Inflammatory macrophage treated with lipopolysaccharide for 1 hour (primary cell): ENCODE measurements at places on chromosomes 6 and 20.

GRCh38 chr6:153028286-153028685 lies 25.8 kb upstream of the MTRF1L start:
- no peak for DNase-seq

DNA sequence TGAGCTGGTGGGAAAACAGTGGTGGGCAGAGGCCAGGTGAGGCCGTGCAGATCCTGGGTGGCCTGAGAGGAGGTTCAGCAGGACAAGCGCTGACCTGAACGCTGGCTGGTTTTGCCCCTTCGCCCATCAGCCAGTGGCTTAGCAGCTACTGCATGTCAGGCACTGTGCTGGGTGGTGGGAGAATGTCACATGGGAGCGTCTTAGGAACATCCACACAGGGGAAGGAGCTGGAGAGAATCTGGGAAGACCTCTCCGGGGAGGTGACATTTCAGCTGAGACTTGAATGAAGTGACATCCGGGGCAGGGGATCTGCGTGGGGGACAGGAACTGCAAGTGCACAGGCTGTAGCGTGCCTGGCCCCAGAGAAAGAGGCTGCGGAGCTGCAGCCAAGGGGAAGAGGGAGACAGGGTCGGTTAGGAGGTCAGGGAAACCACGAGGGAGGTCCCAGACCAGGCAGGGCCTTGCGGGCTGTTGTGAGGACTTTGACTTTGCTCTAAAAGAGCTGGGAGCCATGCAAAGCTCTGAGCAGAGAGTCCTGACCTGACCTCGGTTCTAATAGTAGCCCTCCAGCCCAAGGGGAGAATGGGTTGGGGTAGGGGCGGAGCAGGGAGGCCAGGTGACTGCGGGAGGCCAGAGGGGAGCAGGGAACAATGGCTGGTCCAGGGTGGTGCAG lies 156.8 kb upstream of the PTPN1 start:
- DNase-seq = no peak

DNA sequence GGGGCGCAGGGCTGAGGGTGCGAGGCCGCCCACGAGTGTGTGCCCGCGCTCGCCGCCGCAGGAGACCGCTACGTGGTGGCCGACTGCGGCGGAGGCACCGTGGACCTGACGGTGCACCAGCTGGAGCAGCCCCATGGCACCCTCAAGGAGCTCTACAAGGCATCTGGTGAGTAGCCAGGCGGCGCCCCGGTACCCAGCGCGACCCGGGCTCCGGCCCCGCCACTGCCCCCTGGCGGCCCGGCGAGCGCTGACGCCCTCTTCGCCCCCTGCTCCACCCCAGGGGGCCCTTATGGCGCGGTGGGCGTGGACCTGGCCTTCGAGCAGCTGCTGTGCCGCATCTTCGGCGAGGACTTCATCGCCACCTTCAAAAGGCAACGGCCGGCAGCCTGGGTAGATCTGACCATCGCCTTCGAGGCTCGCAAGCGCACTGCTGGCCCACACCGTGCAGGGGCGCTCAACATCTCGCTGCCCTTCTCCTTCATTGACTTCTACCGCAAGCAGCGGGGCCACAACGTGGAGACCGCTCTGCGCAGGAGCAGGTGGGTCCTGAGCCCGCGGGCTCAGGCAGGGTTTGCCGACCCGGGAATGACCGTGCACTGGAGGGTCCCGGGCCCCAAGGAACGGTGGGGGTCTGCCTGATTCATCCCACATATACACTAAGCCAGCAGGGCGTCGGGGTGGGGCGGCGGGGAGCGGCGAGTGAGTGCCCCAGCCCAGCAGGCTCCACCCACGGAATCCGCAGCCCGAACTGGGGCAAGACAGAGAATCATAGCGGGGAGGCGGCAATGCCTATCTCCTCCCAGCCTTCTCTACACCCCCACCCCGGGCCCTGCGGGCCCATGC lies 17.4 kb downstream of the HSPA12B start:
- DNase-seq = no peak

GRCh38 chr6:36848658-36849441 lies 9.6 kb upstream of the CPNE5 start:
- DNase-seq = peak; percentile 77

DNA sequence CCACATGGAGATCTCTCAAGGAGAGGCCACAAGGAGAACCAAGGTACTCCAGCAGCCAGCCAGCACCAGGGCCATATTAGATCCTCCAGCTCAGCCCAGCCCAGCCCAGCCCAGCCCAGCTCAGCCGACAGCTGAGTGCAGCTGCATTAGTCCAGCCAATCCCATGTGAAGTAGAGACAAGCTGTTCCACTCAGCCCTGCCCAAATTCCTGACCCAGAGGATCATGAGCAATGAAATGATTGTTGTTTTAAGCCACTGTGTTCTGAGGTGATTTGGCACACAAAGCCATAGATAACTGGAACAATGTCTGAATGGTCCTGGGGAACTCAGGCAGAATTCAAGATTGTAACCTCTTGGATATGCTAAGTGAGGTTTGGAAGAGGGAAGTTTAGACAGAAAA lies 59.5 kb upstream of the BMP2 start:
- no peak for DNase-seq
